ENCODE measurements at places on chromosomes 3 and 15.

- DNase-seq = no peak
Observed at GRCh38 chr15:81968691-81969090, 77.1 kb downstream of the MEX3B start.

- DNase-seq = no peak
Observed at GRCh38 chr3:126355251-126355650, 2.0 kb downstream of the KLF15 start.

DNA sequence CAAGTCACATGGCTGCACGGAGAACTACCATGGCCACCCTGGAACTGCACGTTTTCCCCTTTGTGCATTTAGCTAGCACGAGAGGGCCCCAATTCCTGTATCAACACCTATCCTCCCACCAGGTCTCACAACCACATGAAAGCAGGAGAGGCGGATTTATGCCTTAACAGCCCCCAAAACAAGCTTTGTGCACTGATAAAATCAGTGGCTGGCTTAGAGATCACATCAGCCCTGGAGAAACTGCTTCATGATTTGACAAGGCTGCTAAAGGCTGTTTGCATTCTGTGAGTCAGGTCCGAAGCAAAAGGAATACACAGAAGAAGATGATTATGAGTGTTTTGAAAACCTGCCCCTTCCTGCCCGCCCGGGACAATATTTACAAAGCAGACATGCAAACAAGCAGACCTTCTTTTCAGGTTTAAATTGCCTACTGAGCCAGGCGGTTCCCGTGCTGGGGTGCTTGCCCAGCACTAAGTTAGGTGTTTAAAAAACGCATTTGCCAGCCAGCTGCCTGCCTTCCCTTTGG, 25.9 kb downstream of the CEMIP start:
- no peak for DNase-seq

GRCh38 chr3:141412087-141412935, 44.0 kb downstream of the ZBTB38 start:
- no peak for DNase-seq

DNA sequence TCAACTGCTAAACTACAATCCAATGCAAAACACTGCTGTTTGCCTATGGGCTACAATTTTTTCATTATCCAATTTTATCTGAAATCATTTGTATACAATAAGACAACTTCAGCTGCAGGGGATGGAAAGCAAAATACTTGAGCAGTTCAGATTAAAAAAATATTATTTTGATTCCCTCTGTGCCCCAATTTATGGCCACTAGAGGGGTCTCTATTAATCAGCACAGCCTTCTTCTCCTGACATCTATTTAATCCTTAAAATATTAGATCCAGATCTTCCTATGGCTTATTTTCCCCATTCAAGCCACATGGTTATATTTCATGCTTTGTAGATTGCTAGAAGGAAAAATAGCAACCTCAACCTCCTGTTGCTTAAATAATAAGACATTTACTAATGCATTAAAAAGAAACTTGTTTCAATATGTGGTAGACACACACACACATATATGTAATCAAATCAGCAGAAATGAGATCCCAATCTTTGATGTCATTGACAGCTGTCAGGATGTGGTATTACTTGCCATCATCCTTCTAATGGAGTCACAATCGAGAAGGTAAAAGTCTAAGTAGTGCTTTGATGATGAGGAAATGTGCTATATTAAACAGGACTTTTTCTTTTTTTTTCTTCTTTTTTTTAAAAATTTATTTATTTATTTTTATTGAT, 104.2 kb downstream of the P2RY1 start:
- DNase-seq = no peak

GRCh38 chr3:66053550-66054094, 14.9 kb upstream of the MAGI1 start:
- DNase-seq = no peak

DNA sequence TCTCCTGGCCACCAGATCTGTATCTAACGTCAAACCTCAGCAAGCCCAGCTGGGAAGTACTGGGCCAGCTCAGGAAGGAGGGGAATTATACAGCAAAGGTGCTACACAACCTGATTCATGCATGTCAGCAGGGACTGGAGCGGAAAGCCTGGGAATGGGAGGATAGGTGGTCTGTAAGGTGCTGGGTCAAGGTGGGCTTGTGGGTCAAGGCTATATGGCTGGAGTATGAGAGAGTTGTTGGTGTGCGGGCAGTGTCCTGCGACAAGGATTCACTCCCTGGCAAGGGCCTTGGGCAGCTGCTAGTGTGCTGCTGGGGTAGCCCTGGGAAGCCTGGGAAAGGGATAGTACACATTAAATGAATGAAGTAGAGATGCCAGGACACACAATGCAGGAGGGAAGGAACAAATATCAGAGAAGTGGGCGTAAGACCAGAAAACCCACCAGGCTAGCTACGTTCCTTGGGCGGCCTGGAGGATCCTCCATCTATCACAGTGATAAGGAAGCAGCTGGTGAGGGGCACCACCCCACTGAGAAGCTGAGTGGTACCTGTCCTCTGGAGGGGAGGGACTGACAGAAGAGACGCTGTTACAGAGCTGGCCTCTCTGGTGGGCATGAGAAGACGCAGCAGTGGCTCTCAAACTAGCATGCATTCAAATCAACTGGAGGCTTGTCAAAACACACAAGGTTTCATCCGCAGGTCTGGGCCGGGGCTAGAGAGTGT, 8.5 kb upstream of the SYNM start:
- no peak for DNase-seq

DNA sequence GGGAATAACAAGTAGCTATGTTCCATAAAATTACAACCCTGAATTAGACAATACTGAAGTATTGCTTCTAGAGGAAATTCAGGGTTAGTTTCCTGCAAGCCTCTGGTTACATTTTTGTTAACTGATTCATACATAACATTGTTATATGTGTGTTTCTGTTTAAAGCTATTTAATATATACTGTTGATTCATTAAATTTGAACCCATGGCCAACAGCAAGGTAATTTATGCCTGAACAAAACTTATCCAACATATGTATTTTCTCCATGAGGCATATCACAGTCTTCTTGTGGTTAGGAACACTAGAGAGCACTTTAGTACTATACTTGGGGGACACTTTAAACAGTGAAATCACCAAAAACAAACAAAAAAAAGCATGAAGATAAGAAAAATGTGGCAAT, 47.7 kb upstream of the PTX3 start:
- DNase-seq = no peak

DNA sequence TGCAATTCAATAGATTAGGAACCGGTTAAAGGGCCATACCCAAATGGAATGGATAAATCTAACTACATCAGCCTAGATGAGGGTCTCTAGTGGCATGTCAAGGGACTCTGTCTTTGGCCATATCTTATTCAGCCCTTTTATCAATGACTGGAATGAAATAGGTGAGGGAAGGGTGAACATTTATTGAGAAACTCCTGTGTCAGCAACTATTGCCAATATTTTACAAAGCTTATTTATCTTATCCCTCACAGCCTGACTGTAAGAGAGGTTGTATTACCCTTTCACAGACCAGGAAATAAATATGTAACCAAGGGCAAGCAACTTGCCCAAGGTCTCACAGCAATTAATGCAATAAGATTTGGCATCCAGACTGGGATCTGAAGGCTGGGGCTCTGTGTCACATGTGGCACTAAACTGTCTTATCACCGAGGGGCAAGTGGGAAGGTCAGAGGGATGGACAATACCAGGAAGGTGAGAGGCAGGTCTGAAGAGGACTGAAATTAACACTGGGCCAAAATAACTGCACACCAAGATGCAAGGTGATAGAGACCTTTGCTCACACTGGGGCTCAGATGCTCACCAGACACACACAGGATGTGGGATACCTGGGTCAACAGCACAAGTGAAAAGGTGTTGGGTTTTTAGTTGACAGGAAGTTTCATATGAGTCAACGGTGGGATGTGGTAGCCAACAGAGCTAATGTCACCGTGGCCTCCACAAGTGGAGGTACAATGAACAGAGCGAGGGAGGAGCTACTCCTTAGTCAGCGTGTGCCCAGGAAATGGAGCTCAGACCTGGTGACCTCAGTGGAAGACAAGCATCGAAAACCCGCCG, 261.3 kb downstream of the RPLP1 start:
- DNase-seq = no peak

- DNase-seq = no peak
Observed at GRCh38 chr3:56424885-56425284, 43.4 kb downstream of the ERC2 start.

DNA sequence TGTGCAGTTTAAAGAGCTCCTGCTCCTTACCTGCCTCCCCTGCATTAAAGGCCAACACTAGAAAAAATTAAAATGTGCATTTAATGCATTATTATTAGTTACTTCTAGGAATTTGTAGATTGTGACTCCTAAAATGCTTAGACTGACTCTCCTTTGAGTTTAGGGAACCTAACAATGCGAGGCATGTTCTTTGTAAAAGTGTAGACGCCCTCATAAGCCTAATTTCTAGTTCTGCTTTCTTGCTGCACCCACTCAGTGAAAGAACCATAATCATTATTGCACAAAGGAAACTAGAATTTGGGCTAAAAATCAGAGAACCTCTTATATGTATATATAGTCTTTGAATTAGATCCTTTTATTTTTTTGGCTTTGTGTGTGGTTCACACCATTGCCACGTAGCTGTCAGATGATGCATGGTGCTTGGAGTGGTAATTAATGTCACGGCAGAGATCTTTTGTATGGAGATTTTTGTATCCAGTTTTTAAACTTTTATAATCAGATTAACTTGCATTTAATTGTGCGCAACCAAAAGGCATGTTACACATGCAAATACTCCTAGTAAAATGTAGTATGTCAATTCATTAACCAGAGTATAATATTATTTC, 710 bp downstream of the ABHD10 start:
- DNase-seq = no peak

DNA sequence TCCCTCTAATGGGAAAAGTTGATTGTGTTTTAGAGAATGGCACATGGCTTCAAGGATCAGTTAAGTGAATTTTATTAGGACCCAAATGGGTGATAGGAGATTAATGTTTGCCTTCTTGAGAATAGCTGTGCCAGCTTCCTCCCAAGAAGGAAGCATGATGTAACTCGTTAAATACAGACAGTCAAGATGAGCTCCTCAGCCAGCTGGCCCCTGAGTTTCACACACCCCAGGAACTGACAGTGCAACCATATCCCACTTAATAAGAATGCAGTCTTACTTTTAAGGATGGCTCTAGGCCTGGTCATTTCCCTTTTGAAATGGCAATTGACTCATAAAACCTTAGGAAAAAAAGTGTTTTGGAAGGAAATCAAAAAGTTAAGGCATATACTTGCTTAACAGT, 472.8 kb upstream of the KCNMB2 start:
- no peak for DNase-seq

GRCh38 chr3:143442814-143443447, 323.4 kb downstream of the CHST2 start:
- no peak for DNase-seq

GRCh38 chr3:112005091-112005672, 6.5 kb downstream of the TAGLN3 start:
- no peak for DNase-seq

- no peak for DNase-seq
Observed at GRCh38 chr3:78116874-78117273, 1077.0 kb downstream of the ROBO2 start.

DNA sequence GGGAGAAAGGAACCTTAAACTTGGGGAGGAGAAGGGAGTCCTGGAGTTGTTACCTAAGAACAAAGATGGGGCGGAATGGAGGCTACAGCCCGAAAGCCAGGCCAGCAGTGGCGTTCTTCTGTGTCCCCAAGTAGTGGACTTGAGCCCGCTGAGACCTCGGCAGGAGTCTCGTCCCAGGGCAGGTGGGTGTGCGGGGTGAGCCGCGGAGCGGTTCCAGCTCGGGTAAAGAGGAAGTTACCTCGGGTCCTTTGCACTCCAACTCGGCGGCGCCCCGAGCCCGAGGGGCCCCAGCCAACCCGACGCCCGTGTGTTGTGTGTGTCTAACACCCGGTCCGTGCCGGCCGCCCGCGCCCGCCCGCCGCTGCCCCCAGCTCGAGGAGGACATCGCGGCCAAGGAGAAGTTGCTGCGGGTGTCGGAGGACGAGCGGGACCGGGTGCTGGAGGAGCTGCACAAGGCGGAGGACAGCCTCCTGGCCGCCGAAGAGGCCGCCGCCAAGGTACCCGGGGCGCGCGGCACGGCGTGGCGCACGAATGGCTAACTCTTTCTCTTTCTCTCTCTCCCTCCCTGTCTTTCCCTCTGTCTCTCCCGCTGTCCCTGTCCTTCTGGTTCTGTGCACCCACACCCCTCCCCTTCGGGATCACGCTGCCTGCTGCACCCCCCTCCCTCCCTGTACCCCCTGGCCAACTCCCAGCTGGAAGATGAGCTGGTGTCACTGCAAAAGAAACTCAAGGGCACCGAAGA, 959 bp downstream of the TPM1 start:
- DNase-seq = no peak

DNA sequence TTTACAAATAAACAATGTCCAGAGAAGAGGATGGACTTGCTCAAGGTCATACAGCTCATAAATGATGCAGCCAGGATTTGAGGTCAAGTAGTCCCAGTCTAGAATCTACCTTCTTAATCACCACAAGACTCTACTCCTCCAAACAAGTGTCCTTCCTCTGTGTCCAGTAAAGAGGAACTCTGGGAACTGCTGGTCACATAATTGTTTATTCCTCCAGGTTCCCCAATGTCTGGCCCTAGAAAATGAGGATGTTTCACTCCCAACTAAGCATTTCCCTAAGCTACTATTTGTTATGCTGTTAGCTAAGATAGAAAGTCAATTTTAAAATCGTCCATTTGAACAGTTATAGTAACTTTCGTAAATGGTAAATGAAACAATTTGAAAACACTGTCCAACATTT, 192.4 kb downstream of the FHIT start:
- no peak for DNase-seq

GRCh38 chr3:192831801-192832347, 85.8 kb downstream of the MB21D2 start:
- no peak for DNase-seq

DNA sequence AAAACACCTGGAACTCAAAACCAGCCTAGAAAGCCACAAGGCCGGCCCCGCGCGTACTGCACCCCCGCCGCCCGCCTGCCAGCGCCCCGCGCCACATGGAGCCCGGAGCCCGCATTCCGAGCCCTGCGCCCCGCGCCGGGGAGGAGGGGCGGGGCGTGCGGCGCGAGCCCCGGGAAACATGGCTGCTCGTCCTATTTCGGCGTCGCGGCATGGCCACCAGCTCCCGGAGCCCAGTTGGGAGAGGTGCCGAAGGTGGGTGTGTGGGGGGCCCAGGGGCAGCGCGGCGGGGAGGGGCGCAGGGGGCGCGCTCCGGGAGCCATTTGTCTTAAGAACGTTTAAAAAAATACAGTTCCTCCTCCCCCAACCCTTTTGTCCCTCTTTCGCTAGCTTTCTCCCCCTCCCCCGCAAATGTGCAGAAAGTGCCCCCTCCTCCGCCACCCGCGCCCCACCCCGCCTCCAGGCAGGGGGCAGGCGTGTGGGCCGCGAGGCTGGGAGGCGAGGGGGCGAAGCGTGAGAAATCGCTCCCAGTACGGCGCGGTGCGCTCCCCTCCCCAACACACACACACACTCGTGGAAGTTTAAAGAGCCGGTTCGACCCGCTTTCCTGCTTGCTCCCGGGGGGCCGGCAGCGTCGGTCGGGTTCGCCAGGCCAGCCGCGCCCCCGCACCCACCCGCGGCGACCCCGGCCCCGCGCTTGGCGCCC, 2.5 kb downstream of the ANP32A start:
- peak; percentile 45 for DNase-seq

GRCh38 chr3:4714045-4714444, 220.9 kb downstream of the ITPR1 start:
- DNase-seq = no peak
